ENCODE measurements at places on chromosomes 2 and 18.

- no peaks in the 10 kb centered on the region for H3K4me1 ChIP-seq
- H3K27me3 ChIP-seq, result peaks cover 17% of the 10 kb centered on the region
- H3K36me3 ChIP-seq, result no peaks in the 10 kb centered on the region
- H3K27ac ChIP-seq, result no peak overlapping the region
- no peak for DNase-seq
Observed at GRCh38 chr2:199596549-199596948, 138.8 kb upstream of the SATB2 start.

- no peak overlapping the region for H3K27ac ChIP-seq
- H3K36me3 ChIP-seq, result no peaks in the 10 kb centered on the region
- DNase-seq, result no peak
- no peaks in the 10 kb centered on the region for H3K27me3 ChIP-seq
Observed at GRCh38 chr2:66692521-66693054, 257.7 kb downstream of the MEIS1 start.

- H3K4me1 ChIP-seq, result peaks cover 8% of the 10 kb centered on the region
- no peak for DNase-seq
- no peaks in the 10 kb centered on the region for H3K36me3 ChIP-seq
- peaks cover 97% of the 10 kb centered on the region for H3K27me3 ChIP-seq
- no peak overlapping the region for H3K27ac ChIP-seq
Observed at GRCh38 chr2:222292149-222293134, 6.4 kb downstream of the PAX3 start.

GRCh38 chr2:64632835-64633819 lies 20.6 kb downstream of the SERTAD2 start:
- peaks cover 24% of the 10 kb centered on the region for H3K4me1 ChIP-seq
- H3K4me3 ChIP-seq, result no peak overlapping the region
- H3K27me3 ChIP-seq, result no peaks in the 10 kb centered on the region
- H3K27ac ChIP-seq, result no peak overlapping the region
- DNase-seq, result no peak
- peaks cover 36% of the 10 kb centered on the region for H3K36me3 ChIP-seq

- no peak for DNase-seq
- no peaks in the 10 kb centered on the region for H3K27me3 ChIP-seq
- H3K36me3 ChIP-seq, result no peaks in the 10 kb centered on the region
- no peak overlapping the region for H3K4me3 ChIP-seq
- H3K27ac ChIP-seq, result no peak overlapping the region
Observed at GRCh38 chr2:150036622-150037021, 449.0 kb upstream of the MMADHC start.

GRCh38 chr2:20609995-20610357 lies 40.9 kb downstream of the HS1BP3 start:
- no peak overlapping the region for H3K4me3 ChIP-seq
- H3K27ac ChIP-seq, result no peak overlapping the region
- H3K27me3 ChIP-seq, result peaks cover 2% of the 10 kb centered on the region

DNA sequence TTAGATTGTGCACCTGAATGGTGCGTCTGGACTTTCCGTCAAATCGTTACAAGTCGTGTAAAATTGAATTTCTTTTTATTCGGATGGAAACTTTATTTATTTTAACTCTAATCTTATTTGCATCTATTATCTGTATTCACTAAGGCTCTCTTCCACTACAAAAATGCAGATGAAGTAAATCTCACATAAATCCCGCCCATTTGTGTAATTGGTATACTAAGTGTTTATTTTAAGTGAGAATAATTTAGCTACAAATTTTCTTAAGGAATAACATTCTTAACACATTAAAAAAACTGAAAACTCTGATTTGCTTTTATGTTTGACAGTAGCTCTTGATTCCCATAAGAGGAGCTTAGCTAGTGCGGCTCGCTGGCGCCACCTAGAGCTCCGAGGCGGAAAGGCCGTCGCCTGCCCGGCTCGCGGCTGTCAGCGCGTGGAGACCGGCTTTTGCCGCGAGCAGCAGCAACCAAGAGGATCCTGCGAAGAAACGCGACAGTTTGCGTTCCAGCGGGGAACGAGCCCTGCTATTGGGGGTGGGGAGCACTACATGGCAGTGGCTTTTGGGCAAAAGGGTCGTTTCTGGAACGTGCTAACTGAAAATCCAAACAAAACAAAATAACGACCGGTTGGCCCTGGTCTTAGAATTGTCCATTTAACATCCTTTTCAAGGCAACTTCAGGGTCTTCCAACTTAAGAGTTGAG lies 6.7 kb downstream of the SP9 start:
- H3K27ac ChIP-seq, result peak overlapping the region; percentile 86
- H3K4me1 ChIP-seq, result peaks cover 29% of the 10 kb centered on the region
- H3K27me3 ChIP-seq, result peaks cover 66% of the 10 kb centered on the region
- peak; percentile 78 for DNase-seq

DNA sequence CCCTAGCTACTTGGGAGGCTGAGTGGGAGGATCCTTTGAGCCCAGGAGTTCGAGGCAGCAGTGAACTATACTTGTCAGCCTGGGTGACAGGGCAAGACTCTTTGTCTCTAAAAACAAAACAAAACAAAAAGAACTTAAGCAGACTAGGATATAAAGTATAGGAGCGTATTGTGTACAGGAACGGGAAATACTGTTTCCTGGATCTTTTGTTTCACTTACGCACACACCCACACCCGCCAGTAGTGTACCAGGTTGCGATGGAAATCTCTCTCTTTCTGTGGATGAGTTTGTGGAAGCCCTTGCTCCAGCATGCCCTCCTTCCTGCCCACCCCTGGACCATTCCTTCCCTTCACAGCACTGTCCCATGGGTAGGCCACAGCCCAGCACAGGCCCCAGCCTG lies 136.3 kb downstream of the RPIA start:
- H3K36me3 ChIP-seq, result no peaks in the 10 kb centered on the region
- no peak overlapping the region for H3K4me3 ChIP-seq
- no peak for DNase-seq
- H3K27me3 ChIP-seq, result no peaks in the 10 kb centered on the region
- no peaks in the 10 kb centered on the region for H3K4me1 ChIP-seq
- no peak overlapping the region for H3K27ac ChIP-seq

GRCh38 chr2:186594001-186594722 lies 4.3 kb downstream of the ITGAV start:
- H3K27me3 ChIP-seq, result no peaks in the 10 kb centered on the region
- H3K27ac ChIP-seq, result no peak overlapping the region
- no peak for DNase-seq
- no peak overlapping the region for H3K4me3 ChIP-seq

GRCh38 chr18:45008694-45009413 lies 328.2 kb downstream of the SETBP1 start:
- no peak overlapping the region for H3K27ac ChIP-seq
- DNase-seq, result no peak
- peaks cover 11% of the 10 kb centered on the region for H3K4me1 ChIP-seq
- H3K36me3 ChIP-seq, result no peaks in the 10 kb centered on the region
- H3K27me3 ChIP-seq, result no peaks in the 10 kb centered on the region

GRCh38 chr18:37006742-37007141 lies 177.8 kb downstream of the KIAA1328 start:
- no peaks in the 10 kb centered on the region for H3K36me3 ChIP-seq
- no peak overlapping the region for H3K4me3 ChIP-seq
- no peak for DNase-seq
- peaks cover 4% of the 10 kb centered on the region for H3K4me1 ChIP-seq

DNA sequence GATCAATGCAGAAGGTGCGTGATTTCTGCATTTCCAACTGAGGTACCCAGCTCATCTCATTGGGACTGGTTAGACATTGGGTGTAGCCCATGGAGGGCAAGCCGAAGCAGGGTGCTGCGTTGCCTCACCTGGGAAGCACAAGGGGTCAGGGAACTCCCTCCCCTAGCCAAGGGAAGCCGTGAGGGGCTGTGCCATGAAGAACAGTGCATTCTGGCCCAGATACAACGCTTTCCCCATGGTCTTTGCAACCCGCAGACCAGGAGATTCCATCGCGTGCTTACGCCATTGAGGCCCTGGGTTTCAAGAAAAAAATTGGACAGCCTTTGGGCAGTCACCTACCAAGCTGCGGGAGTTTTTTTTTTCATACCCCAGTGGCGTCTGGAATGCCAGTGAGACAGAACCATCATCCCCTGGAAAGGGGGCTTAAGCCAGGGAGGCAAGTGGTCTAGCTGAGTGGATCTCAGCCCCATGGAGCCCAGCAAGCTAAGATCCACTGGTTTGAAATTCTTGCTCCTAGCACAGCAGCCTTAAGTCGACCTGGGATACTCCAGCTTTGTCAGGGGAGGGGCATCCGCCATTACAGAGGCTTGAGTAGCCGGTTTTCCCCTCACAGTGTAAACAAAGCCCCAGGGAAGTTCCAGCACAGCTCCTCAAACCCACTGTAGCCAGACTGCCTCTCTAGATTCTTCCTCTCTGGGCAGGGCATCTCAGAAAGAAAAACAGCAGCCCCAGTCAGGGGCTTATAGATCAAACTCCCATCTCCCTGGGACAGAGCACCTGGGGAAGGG lies 21.7 kb downstream of the TFPI start:
- H3K4me1 ChIP-seq, result no peaks in the 10 kb centered on the region
- H3K27ac ChIP-seq, result no peak overlapping the region
- H3K36me3 ChIP-seq, result no peaks in the 10 kb centered on the region

GRCh38 chr2:74238879-74239278 lies 40.5 kb downstream of the MTHFD2 start:
- no peak for DNase-seq
- no peaks in the 10 kb centered on the region for H3K36me3 ChIP-seq
- no peaks in the 10 kb centered on the region for H3K27me3 ChIP-seq
- H3K4me1 ChIP-seq, result peaks cover 2% of the 10 kb centered on the region
- H3K4me3 ChIP-seq, result no peak overlapping the region
- no peak overlapping the region for H3K27ac ChIP-seq

GRCh38 chr18:22485808-22486244 lies 68.1 kb upstream of the CTAGE1 start:
- no peaks in the 10 kb centered on the region for H3K4me1 ChIP-seq
- no peak overlapping the region for H3K4me3 ChIP-seq
- no peak for DNase-seq
- no peaks in the 10 kb centered on the region for H3K36me3 ChIP-seq

DNA sequence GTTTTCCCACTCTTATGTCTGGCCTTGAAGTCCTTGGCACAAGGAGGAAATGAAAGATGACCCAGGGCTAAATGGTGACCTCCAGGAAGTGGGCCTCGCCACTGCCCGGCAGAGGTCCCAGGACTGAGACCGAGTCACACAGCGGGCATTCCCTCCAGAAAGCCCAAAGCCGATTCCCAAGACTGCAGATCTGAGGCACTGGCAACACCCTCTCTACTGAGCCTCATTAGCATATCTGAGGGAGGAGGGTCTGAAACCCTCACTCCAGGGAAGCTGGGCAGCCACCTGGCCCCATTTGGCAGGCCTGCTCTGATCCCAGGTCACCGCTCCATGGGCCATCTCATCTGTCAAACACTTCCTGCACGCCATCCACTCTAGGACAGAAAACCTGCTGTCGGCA lies 29.1 kb downstream of the FAM178B start:
- no peak for DNase-seq
- H3K27ac ChIP-seq, result peak overlapping the region; percentile 45
- peaks cover 50% of the 10 kb centered on the region for H3K4me1 ChIP-seq
- H3K27me3 ChIP-seq, result no peaks in the 10 kb centered on the region

GRCh38 chr2:137693534-137693933 lies 270.7 kb upstream of the HNMT start:
- H3K27me3 ChIP-seq, result no peaks in the 10 kb centered on the region
- H3K4me3 ChIP-seq, result no peak overlapping the region
- no peaks in the 10 kb centered on the region for H3K4me1 ChIP-seq
- no peaks in the 10 kb centered on the region for H3K36me3 ChIP-seq
- DNase-seq, result no peak
- no peak overlapping the region for H3K27ac ChIP-seq

DNA sequence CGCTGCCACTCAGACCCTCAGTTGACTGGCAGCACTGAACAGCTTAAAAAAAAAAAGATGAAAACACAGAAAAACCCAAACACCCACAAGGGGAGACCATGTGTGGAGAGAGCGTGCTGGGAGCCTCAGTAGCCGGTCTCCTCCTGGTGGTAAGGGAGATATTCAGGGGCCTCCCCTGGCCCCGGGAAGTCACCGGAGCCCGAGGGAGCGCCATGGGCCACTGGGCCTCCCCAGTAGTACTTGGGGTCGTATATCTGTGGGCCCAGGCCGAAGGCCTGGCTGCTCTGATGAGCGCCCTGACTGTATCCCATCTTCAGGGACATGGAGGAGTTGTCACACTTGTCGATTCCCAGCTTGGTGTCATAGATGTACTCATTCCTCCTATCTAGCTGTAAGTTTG lies 145.7 kb upstream of the TEKT4 start:
- DNase-seq, result no peak
- H3K4me3 ChIP-seq, result no peak overlapping the region
- no peaks in the 10 kb centered on the region for H3K4me1 ChIP-seq
- peaks cover 2% of the 10 kb centered on the region for H3K27me3 ChIP-seq

GRCh38 chr2:125573432-125573831 lies 1082.5 kb upstream of the GYPC start:
- no peak overlapping the region for H3K4me3 ChIP-seq
- H3K27me3 ChIP-seq, result no peaks in the 10 kb centered on the region
- H3K4me1 ChIP-seq, result no peaks in the 10 kb centered on the region

DNA sequence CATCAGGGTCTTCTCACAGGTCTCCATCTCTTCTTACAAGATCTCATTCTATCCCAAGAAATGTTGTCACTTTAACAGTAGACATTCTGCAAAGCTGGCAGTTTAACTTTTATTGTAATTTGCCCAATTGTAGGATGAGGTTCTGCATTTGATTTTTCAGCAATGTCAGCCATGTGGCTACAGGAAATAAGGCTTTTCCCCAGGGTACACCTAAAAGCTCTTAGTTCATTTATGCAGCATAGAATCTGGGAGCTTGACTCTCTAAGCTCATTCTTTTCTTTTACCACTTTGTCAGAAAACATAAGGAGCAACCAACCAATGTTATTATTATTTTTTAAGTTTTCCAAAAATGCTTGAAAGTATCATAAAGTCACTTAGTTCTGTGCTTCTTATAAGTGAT lies 123.4 kb downstream of the CALCRL start:
- no peaks in the 10 kb centered on the region for H3K4me1 ChIP-seq
- H3K36me3 ChIP-seq, result no peaks in the 10 kb centered on the region
- H3K4me3 ChIP-seq, result no peak overlapping the region
- DNase-seq, result no peak
- H3K27me3 ChIP-seq, result no peaks in the 10 kb centered on the region
- H3K27ac ChIP-seq, result no peak overlapping the region

- no peak overlapping the region for H3K27ac ChIP-seq
- DNase-seq, result no peak
- H3K4me1 ChIP-seq, result no peaks in the 10 kb centered on the region
Observed at GRCh38 chr2:188369365-188369764, 77.7 kb downstream of the GULP1 start.

- peaks cover 51% of the 10 kb centered on the region for H3K27me3 ChIP-seq
- no peaks in the 10 kb centered on the region for H3K36me3 ChIP-seq
- peak; percentile 15 for DNase-seq
- peaks cover 49% of the 10 kb centered on the region for H3K4me1 ChIP-seq
Observed at GRCh38 chr18:54712306-54712705, 116.0 kb upstream of the RAB27B start.
